Hippocampal formation (tissue), 2 donors: ENCODE measurements at places on chromosomes 3 and 15.
A peak's percentile ranks its signal among the peaks of the same experiment; 100 is the strongest.

- DNase-seq, result no peak
Observed at GRCh38 chr3:105085506-105085905, 281.2 kb upstream of the ALCAM start.

- DNase-seq, result no peak
Observed at GRCh38 chr3:40623567-40623966, 98.8 kb downstream of the ZNF621 start.

GRCh38 chr3:142459096-142459495 is 11.3 kb upstream of the XRN1 start:
- DNase-seq, result no peak

DNA sequence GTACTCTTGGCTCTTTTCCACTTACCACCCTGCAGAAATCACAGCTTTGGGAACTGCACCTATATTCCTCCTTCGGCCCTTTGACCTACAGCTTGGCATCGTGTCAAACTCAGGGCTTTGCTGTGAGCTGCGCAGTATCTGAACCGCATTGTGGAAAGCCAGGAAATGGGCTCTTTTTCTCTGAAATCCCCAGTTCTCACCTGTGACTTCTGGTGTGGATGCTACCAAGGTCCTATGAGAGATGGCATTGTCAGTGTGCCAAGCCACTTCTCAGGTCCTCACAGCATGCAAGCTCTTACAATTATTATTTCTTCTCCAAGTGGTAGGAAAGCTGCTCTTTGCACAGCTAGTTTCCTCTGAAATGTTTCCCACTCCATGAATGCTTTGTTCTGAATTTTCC is 450.6 kb upstream of the TBL1XR1 start:
- no peak for DNase-seq

DNA sequence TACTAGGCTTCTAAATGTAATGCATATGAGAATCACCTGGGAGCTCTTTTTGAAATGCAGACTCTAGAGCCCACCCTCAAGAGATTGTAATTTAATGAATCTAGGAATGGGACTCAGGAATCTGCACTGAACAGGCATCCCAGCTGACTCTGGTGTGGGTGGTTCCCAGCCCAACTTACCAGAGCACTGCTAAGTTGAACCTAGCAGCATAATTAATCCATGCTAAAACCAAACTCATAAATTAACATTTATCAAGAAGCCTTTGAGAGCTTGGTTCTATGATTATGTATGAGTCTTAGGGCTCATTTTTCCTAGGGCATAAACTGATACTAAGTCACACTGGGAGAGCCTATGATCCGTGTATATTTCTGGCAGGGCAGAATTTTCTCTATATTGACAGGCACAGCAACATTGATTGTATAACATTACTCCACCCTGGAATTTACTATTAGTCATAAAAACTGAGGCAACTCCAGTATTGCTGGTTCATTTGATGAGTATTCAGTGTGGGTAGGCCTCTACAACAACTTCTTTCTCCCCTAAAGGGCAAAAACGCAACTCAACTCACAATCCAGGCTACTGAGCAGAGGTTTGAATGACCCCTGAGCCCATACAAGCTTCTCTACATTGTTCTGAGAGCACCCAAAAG is 10.7 kb upstream of the CSTA start:
- no peak for DNase-seq

GRCh38 chr3:66817951-66818557 is 180.1 kb upstream of the KBTBD8 start:
- no peak for DNase-seq

DNA sequence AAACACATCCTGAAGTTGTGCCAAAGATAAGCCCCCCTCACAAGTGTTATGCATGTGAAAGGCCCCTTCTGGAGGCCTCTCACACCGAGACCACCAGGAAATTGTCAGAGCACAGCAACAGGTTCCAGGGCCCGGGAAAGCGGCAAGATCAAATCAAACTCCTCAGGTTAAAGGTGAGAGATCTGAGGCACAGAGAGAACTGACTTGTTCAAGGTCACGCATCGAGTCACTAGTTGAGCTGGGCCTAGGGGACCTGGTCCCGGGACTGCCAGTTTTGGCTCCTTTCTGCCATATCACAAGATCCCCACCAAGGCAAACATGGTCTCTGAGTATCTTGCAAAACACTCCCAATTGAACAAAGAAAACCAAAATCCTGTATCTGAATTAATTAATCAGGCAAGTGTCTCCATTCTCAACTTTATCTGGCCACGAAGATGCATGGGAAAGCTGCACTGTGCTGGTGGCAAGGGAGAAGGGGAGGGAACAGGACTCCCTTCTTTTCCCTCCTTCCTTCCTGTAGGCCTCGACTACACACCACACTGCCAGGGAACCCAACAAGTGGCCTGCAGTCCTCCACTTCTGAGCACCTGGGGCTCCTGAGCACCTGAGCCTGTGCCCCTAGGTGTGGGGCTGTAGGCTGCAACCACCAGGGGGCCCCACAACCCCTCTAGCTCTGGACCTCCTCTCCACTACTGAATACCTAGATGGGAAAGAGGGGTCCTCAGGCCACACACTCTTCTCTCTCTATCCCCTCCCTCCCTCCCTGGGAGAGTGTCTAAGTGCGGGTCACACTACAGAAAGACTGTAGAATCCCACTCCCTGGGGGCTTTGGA is 37.3 kb downstream of the ANP32A start:
- no peak for DNase-seq

DNA sequence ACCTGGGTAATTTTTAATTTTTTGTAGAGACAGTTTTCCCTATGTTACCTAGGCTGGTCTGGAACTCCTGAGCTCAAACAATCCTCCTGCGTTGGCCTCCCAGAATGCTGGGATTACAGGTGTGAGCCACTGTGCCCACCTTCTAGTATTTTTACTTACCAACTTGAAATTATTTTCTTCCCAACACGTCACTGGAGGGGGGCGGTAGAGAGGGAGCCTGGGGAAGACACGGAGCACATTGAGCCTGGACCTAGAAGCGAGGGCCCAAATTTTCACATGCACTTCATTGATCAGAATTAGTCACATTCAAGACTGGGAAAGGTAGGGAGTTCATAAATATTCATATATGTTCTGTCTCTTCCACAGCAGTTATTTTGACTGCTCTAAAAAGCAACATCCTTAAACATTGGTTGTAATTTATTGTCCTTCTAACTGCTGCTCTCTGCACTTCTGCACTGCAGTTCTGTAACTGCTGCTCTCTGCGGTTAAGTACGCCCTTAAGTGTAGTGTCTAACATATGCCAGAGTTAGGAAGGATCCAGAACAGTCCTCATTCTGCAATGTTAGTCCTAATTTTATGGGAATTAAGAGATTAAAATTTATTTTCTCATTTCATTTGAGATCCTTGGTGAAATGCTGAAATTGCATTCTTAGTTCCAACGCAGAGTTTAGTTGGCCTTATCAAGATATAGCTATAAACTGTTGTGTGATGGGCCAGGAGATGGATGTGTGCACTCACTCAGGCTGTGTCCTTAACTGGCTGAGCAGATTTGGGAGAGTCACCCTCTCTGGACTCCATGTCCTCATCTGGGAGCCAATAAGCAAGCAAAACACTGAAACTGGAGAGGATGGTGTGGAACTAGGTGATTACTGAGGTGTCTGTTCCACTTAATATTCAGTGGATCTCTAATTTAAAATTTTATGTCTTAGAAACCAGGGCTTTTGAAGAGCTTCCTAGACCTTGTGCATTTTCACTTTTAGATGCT is 98.2 kb downstream of the STRIT1 start:
- DNase-seq, result no peak

- DNase-seq, result no peak
Observed at GRCh38 chr3:63624941-63625560, 27.4 kb upstream of the SNTN start.

DNA sequence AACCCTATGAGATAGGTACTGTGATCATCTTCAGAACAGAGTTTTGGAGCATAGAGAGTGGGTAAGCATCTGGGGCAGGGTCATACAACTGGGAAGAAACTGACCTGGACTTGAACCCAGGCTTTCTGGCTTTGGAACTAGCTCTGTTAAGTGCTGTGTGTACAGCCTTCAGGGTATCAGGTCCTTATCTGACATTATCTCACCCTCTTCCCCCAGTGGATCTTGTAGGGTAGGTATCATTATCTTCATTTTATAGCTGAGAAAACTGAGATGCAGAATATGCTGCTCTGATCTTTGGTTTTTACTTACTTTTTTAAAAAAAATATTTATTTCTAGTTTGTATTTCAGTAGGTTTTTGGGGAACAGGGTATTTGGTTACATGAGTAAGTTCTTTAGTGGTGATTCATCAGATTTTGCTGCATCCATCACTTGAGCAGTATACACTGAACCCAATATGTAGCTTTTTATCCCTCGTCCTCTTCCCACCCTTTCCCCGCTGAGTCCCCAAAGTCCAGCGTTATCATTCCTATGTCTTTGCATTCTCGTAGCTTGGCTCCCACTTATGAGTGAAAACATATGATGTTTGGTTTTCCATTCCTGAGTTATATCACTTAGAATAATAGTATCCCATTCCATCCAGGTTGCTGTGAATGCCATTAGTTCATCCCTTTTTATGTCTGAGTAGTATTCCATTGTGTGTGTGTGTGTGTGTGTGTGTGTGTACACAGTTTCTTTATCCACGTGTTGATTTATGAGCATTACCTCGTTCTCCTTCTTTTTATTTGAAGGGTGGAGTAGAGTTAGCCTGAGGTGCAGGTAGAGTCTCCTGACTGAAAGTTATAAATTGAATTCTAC is 271.2 kb downstream of the PTPRG start:
- DNase-seq, result no peak

DNA sequence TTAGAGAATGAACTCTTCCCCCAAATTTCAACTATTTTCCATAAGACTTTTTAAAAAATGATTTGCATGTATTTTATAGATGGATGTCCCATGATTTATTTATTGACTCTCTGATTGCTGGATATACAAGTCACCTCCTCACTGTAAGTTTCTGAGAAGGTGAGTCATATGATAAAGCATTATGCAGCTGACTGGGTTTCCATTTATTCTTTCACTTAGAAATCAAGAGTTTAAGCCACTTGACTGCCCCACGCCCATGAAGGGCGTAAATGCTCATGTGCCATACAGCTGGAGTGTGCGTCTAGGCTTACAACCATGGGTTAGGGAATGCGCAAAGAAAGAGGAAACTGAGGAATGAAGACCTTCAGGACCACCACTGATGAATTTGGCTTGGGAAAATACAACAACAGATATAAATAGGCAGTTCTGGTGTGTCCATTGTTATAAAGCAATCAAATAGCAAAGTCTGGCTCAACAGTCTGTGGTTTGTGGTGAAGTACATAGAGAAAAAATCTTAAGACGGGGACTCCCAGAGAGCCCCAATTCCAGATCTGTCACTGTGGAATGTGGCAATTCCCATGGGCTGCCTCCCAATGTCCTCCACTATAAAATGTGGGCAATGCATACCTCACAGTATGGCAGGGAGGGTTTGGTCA is 20.3 kb downstream of the SLCO2A1 start:
- no peak for DNase-seq

GRCh38 chr15:36079021-36079420 is 500.4 kb upstream of the CDIN1 start:
- no peak for DNase-seq

GRCh38 chr3:156674911-156675829 is 780 bp downstream of the TIPARP start:
- peak; percentile 22 for DNase-seq

DNA sequence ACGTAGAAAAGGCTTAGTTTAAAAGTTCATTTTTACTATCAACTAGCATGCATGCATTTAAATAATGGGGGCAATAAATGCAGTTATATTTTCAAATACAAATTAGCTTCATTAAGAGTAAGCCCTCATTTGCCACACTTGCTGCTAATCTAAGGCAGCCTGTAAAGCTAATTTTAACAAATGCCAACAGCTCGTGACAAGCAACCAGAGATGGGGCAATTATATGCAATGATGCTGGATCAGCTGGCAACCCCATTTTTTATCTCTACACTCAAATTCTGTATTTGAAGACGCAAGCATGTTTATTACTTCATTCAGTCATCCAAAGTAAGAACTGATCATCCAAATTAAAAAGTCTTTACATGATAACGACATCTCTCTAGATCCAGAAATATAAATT is 12.1 kb downstream of the RFTN1 start:
- no peak for DNase-seq

- DNase-seq, result no peak
Observed at GRCh38 chr3:178320456-178321351, 215.5 kb upstream of the KCNMB2 start.

- DNase-seq, result no peak
Observed at GRCh38 chr15:96335411-96336024, 5.0 kb downstream of the NR2F2 start.

DNA sequence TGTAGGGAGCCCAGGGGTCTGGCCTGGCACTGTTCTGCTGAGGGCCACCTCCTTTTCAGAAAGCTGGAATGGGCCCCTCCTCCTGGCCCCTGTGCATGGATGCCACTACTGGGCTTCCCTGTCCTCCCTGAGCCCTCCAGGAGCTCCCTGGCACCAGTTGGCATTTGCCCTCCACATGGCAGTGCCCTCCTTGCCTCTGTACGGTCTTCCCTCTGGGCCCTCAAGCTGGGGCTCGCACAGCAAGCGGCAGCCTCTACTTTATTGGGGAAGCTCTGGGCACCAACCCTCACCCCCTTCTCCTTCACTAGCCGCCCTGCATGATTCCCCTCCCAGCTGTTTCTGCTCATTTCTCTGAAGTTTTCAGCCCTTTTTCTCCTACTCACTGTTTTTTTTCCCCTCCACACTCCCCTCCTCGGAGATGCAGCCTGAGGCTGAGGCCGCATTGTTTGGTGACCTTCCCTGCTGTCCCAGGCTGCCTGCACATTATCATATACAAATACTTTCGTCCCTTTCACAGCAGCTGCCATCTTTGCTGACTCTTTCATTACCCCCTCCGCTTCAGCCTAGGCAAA is 127.3 kb downstream of the EEFSEC start:
- DNase-seq, result no peak

- DNase-seq, result no peak
Observed at GRCh38 chr3:117393119-117393518, 683.5 kb downstream of the TUSC7 start.

DNA sequence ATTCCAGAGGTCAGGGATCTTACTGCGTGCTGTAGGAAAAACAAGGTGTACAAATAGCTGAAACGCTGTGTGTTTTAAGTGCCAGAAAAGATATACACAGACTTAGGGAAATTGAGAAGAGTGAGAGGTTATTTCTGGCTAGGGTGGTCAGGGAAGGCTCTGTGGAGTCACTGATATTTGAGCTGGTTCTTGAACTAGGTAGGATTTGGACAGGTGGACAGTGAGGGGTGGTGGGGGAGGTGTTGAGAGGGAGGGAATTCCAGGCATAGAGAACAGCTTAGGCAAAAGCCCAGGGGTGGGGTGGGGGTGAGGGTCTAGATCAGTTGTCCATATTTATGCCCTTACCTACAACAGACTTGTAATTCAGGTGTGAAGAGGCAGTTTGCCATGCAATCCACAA is 7.0 kb downstream of the SEMA6D start:
- no peak for DNase-seq
